Amygdala (tissue), 56 donors: ENCODE measurements at places on chromosomes 13 and 19.

- no peak for DNase-seq
Measured at GRCh38 chr19:18633321-18633720, 3.5 kb upstream of the KLHL26 start.

DNA sequence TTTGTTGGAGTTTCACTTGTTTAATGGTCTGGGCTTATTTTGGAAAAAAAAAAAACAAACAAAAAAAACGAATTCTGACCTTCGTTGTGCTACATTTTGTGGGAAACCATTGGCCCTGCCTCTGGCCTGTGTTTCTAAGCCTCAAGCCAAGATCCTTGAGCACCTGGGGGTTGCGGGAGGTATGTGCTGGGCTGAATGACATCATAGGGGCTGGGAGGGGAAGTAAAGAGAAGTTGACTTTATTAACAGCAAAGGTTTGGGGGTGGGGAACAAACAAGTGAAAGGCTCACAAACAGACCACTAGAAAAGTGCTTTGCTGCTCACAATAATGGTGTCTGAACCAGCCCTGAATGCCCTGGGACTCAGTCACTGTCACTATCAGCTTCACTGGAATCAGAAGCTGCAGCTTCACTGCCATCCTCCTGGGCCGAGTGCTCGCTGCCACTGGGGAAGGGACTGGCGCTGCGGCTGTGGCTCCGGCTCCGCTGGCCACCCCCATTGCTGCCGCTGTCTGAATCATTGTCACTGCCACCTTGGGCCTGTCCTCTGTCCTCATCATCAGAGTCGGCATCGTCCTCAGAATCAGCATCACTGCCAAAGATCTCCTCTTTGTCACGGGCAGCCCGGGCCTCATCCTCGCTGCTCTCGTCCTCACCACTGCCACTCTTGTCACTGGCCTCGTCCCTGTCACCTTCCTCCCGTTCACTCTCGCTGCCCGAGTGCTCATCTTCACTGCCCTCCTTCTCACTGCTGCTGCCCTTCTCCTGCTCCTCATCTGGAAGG lies 5.1 kb downstream of the PAF1 start:
- no peak for DNase-seq

- DNase-seq, result no peak
Measured at GRCh38 chr13:72804301-72804700, 22.4 kb downstream of the PIBF1 start.

DNA sequence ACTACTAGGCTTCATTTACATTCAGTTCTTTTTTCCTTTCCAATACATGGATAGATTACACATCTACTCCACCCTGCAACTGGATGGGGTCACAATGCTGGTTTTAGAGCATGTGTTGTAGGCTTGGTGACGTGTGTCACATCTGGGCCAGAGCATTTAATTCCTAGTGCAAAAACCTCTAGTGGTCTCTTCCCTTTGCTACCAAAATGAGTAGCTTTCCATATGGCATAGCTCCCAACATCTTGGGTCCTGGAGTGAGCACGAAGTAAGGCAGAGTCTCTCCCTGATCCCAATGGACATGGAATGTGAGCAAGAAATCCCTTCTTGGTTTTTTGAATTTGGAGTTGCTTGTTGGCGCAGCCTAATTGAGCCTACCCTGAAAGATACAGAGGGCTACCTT lies 51.7 kb downstream of the TNFSF11 start:
- DNase-seq, result no peak

DNA sequence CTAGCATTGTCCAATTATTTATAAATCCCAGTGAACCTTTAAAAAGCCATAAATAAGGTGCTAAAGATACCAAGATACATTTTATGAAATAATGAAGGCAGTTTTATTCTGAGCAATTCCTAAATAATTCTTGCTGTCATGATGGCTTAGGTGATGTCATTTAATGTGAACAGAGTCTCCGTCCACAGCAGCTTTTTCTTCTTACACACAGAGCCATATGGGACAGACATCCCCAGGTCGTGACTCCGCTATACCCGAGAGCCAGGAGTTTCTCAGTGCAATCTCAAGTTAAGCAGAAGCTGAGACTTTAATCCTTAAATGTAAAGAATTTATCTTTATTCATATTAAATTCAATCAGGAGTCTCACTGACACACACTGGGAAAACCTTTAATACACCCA lies 29.7 kb downstream of the EFNB2 start:
- DNase-seq, result no peak

GRCh38 chr13:21075379-21076249 lies 14.2 kb upstream of the LATS2 start:
- DNase-seq, result no peak

DNA sequence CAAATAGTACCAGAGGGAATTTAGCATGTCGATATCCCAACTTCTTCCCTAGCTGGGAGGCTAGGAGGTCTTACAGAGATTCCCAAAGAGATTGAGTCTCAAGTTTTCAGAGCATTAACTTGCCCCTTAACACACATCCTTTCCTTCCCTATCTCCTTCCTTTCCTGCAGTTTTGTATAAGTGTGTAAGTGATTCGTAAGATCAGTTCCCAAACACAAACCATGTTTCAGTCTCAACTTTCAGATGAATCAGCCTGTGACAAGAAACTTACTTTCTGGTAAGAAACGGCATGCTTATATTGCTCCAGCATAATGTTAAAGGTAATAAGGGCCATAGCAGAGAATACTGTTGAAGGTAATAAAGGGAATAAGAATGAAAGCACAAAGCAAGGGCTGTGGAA lies 472.2 kb downstream of the LIG4 start:
- DNase-seq, result no peak

GRCh38 chr13:24360106-24360505 lies 50.7 kb downstream of the C1QTNF9 start:
- no peak for DNase-seq

DNA sequence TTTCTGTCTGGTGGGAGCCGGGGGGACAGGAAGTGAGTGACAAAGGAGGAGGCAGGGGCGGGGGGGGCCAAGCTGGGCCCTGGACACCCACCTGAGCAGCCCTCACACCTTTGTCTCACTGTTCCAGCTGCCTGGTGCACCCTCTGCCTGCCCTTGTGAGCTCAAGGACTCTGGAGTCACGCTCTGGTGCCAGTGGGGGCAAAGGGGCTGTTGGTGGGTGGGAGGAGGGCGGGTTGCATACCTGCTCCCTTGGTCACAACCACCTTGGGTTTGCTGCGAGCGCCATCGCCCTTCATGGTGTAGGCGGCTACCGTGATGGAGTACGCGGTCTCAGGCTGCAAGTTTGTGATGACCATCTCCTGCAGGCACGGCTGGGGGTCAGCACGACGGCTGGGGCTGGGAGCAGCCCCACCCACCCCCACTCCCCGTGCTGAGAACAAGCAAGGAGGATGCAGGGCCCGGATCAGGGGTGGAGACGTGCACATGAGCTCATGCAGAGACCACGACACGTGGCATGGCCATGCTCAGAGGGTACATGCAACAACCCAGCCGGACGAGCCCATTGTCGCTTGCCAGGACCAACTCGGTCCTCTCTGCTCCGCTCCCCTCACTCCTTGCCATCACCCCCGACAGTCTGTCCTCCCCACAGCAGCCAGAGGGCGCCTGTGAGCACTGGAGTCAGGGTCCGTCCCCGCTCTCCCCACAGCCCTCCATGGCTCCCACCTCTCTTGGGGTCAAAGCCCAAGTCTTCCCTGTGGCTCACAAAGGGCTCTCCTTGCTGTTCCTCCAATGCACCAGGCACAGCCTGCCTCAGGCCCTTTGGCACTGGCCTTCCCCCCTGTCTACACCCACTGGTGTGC lies 114.9 kb downstream of the PTPRS start:
- no peak for DNase-seq

GRCh38 chr19:34243876-34244578 lies 10.3 kb upstream of the GARRE1 start:
- no peak for DNase-seq

DNA sequence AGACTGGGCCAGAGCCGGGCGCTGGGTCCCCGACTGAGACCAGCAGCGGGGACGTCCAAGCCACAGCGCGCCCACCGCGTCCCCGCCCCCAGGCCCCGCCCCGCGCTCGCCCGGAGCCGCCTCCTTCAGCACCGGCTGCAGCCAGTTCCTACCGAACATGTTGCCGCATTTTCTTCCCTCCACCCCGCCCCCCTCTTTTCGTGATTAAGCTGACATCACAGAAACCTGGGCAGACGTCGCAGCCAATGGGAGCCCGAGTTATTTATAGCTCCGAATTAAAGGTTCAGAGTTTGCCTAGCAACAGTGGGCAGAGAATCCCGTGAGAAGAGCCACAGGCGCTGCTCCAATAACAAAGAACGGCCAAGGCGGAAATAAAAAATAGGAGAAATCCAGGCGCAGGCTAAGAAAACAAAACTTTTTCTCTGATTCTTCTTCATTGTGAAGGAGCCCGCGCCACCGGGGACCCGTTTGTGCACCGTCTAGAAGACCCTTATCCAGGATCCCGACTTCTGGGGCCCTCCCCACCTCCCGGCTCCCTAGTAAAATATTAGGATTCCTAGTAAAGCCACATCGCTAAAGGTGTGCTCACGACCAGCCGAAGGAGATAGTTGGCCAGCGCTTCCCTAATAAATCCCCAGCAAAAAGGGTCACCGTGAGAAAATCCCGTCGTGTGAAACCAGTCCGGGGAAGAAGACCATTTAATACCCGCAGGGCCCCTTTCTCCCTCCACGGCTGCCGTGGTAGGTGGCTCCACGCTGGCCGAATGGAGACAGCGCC lies 61.7 kb downstream of the SERP2 start:
- DNase-seq, result peak; percentile 91

DNA sequence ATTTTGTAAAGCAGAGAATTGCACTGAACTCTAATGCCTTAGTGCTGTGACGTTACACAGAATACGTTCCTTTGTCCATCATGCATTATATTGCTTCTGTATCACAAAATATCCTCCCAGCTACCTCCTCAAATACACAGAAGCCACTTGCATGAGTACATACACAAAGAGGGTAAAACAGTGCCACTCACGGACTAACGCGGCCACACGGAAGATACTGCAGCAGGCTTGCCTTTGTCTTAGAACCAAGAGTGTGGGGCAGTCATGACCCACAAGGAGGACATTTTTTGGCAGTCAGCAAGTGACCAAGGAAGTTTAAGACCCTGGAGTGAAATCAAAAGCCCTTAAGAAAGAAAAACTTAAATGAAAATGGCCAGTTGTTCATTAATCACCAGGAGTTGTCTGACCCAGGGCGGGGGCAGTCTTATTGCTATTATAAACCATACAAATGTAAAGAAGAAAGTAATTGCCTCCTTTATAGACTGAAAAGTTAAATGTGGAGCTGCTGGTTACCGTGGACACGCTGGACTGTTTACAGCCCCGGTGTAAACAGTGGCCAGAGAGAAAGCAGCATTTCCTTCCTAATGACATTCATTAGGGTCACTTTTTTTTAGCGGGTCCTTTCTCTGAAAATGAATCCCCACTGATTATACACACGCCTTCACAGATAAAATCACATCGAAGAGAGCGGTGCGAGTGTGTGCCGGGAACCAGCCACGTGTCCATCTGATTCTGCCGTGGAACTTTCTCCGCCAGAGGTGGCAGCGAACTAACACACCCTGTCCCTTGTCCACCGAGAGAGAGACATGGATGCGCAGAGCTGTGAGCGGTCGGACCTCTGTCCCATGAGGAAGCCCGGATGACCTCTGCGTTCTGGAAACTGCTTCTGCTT lies 66.8 kb downstream of the SOX1 start:
- no peak for DNase-seq

GRCh38 chr13:102237230-102237629 lies 164.6 kb downstream of the FGF14 start:
- no peak for DNase-seq

- no peak for DNase-seq
Measured at GRCh38 chr13:84649853-84650252, 767.6 kb upstream of the SLITRK1 start.

GRCh38 chr19:41377977-41378709 lies 1.8 kb downstream of the TMEM91 start:
- DNase-seq, result no peak

GRCh38 chr13:91323349-91323748 lies 24.1 kb upstream of the MIR17HG start:
- DNase-seq, result no peak

DNA sequence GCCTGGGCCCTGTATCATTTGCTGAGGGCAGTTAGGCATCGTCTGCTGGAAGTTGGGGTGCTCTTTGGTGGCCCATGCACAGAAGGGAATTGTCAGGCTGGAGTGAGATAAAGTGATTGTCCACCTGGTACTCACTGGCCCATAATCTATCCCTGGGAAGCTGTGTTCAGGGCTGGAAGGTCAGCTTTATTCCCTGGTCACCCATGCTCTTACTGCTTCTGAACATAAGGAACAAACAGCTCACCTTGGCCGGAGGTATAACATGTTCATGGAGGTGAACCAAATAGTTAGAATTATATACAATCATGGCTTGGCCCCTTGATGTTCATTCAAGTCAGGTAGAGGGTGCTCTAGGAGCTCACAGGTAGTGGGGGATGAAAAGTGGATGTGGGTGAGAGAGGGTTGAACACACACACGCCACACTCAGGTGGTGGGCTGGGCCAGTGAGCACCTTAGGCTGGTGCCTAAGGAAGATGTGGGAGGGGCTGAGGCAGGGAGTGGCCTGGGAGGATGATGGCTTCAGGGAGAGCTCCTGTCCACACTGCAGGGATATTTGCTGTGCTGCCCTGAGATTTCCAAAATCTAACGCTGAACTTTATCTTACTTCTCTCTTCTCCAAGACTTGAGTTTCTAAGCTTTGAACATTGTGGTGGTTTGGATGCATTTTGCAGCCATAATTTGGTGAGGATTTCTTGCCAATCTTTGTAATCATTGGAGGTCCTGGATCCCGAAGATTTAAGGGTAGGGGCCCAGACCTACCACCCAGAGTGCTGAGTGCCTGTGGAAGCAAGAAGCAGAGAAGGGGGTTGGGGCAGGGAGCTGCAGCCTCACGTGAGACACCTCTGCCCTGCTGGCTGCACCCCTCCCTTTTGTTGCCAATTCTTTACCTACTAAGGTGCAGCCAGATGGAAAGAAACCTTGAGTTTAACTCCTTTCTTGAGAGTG lies 420.6 kb downstream of the ZNF536 start:
- DNase-seq, result no peak

- DNase-seq, result no peak
Measured at GRCh38 chr13:35888457-35888883, 242.7 kb downstream of the DCLK1 start.

- DNase-seq, result no peak
Measured at GRCh38 chr19:31641591-31641990, 292.4 kb upstream of the TSHZ3 start.

GRCh38 chr13:100138859-100139491 lies 50.1 kb downstream of the PCCA start:
- no peak for DNase-seq

DNA sequence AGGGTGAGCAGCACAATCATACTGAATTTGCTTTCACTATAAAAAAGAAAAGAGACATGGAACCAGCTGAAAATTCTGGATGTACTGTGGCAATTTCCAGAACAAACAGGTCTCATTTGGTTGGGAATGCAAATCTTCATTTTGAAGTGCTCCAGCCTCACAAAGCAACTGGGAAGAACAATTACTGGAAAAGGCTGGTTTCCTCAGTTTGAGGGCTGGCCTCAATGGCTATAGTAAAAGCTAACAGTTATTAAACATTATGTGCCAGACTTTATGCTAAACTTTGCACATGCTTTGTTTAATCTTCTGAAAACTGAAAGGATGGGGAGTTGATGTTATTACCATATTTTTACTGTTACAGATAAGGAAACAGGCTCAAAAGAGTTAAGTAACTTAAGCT lies 3.0 kb downstream of the OBI1 start:
- DNase-seq, result no peak
